ENCODE measurements at places on chromosomes 2 and 18.

GRCh38 chr2:184597571-184597991 is 748 bp upstream of the ZNF804A start:
- peak; percentile 63 for DNase-seq

GRCh38 chr2:150110548-150110947 is 376.9 kb downstream of the RND3 start:
- DNase-seq = no peak

GRCh38 chr2:73893764-73894474 is 1.1 kb downstream of the ACTG2 start:
- no peak for DNase-seq

GRCh38 chr2:121319941-121320340 is 34.9 kb upstream of the TFCP2L1 start:
- no peak for DNase-seq

DNA sequence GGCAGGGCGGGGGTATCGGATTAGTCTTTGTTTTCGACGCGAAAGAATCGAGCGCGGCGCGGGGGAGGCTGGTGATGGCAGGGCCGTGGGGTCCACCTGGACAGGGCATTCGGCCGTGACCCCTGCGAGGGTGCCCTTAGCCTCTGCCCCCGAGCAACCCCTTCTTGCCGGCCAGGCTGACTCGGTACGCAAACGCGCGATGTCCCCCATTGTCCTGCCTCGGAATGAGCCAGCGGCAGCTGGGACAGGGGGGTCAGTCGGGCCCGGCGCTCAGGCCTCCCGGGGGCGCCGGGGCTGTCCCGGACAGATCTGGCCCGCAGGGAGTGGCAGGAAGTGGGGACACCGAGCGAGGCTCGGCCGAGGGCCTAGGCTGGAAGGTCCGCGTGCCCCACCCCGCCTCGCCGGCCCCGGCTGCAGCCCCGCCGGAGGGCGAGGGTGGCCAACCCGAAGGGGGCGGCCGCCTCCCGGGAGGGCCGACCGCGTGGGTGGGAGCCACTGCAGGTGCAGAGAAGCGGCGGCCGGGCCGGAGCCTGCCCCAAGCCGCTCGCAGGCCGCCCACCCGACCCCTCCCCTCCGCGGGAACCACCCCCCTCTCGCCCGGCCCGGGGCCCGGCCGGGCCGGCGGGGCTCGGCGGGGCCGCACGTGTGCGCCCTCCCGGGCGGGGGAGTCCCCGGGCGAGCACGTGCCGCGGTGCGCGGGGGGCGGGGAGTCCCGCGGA is at the start of gene TET3:
Gene TET3 (plus strand): TSS at position 708 of the 719 bp plus-strand sequence. CDS start 1,494 bp downstream, outside the sequence.
- DNase-seq = no peak

- DNase-seq = no peak
These were observed 119.0 kb downstream of the RPIA start for GRCh38 chr2:88810488-88810887.

GRCh38 chr2:43622931-43623451 is 14.1 kb upstream of the PLEKHH2 start:
- no peak for DNase-seq

DNA sequence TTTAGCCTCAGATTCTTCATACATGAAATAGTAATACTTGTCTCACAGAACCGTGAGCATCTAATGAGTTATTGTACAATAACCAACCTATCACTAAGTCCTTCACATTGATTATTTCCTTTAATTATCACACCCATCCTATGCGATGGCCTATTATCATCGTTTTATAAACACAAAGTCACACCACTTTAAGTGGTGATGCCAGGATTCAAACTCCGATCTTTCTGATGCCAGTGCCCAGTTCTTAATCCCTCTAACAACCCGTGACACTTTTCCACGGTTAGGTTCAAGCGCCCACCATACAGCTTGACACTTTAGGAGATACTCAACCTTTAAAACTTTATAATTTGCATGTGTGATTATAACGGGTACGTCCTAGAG is 523 bp upstream of the ALMS1 start:
- DNase-seq = no peak

DNA sequence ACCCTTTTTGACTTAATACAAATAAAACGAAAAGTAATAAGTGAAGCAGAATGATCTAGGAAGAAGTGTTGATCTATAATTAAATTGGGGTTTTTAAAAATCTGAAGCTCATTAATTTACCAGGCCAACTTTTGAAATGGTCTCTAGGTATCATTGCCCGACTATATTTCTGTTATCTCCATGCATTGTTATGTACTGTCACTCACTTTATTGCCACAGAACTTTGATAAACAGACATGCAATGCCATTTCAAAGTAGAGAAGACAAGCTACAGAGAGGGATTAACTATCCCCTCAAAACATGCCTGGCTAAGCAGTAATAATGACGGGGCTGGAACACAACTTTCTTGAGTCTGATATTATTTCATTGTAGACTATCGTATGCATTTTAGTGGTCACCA is 147.6 kb upstream of the ITGA4 start:
- DNase-seq = no peak

- DNase-seq = no peak
These were observed 96.6 kb upstream of the NOSTRIN start for GRCh38 chr2:168705534-168706470.

GRCh38 chr2:200306196-200306930 is at the start of gene SPATS2L:
TSS of gene SPATS2L (plus strand) at chr2:200306693. CDS start at chr2:200389245, 82,552 bp downstream.
- peak; percentile 30 for DNase-seq

DNA sequence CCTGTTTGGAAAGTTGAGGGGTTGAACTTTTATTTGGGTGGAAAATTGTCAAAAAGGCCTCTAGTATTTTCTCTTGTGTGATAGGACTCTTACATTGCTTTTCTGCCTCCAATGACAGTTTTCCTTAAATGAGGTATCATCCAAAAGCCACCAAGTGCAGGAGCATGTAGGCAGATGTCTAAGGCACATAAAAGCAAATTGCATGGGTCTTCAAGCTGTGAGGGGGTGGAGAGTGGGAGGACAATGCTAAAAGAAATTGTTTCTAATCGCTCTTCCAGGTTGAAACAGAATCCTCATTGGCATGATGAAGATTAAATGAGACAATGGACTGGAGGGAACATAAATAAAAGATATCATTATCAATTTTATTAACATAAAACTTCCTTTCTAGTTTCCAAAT is 6.8 kb downstream of the TACR1 start:
- no peak for DNase-seq

DNA sequence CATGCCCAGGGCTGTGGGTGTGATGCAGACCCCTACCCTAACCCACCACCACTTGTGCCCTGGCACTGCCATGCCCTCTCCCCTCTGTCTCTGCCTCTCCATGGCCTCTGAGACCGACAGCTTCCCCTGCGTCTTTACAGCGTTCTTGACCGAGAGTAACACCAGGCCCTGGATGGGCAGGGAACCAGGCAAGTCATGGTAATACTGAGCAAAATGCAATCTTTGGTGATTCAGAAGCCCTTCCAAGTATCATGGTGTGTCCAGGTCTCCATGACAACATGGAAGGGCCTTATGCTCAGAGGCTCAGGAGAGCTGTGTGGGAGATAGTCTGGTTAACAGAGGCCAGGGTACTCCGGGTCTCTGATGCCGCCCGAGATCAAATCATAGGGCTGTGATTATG is 176.1 kb downstream of the KLHL29 start:
- DNase-seq = no peak

GRCh38 chr2:239540174-239540573 is 139.4 kb upstream of the HDAC4 start:
- no peak for DNase-seq

GRCh38 chr2:236370847-236371409 is 106.7 kb upstream of the ASB18 start:
- no peak for DNase-seq

GRCh38 chr2:175871331-175872004 is 130.6 kb downstream of the LNPK start:
- no peak for DNase-seq

DNA sequence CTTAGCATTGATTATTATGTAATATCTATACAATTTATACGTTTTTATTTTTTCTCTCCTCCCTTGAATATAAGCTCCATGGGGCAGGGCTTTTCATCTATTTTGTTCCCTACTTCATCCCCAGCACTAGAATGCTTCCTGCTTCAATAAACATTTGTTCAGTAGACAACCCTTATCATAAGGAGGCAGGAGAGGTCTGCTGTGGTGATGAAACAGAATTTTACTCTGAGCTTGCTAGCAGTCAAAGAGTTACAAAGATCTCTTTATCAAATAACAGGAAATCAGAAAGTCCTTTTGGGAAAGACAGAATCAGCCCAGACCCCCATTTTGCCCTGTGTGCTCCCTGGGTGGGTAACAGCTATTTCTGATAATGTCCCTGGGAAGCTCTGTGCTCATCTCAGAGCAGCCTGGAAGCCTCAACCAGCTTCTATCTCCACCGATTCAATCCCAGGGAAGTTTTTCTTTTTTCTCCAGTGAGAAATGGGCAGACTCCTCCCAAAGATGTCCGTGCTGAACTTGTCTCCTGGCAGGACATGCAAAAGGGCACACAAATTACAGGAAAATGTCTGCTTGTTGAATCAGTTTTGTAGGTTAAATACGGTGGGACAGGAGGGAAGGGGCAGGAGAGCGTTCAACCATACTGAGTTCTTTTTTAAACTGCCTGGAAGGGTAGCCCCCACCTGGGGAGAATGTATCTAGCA is 84.7 kb upstream of the PKDCC start:
- DNase-seq = no peak

- no peak for DNase-seq
These were observed 232.5 kb downstream of the PTGR3 start for GRCh38 chr18:74976331-74976909.

GRCh38 chr2:241507430-241508239 is 749 bp downstream of the STK25 start:
- DNase-seq = no peak

GRCh38 chr18:48023334-48024008 is 93.0 kb upstream of the SMAD2 start:
- DNase-seq = no peak

DNA sequence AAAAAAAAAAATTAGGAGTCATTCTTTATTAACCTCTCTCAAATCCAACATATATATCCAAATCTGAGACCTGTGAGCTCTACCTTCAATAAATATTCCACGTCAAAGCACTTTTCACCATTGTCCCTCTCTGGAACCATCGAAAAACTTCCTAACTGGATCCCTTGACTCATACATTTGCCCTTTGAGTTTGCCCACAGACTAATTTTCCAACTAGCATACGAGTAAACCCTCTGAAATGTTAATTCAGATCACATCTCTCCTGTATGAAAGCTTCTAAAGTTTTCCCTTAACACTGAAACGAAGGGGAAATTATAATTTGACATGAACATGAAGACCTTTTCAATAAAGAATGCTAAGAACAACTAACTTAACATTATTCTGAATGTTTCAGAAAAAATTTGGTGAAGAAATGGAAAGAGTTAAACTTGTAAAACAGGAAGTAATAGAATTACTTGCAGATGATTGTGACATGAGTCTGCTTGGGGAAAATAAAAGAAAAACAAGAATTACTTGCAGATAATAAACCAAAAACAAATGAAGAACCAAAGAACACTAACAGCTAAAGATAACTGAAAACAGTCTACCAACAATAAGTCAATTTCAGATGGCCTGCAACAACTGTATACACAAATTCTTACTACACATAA is 110.6 kb downstream of the C2orf74 start:
- no peak for DNase-seq

- no peak for DNase-seq
These were observed 347.9 kb upstream of the HS6ST1 start for GRCh38 chr2:128666596-128666995.

GRCh38 chr2:71798266-71799012 is 345.1 kb downstream of the DYSF start:
- DNase-seq = no peak

DNA sequence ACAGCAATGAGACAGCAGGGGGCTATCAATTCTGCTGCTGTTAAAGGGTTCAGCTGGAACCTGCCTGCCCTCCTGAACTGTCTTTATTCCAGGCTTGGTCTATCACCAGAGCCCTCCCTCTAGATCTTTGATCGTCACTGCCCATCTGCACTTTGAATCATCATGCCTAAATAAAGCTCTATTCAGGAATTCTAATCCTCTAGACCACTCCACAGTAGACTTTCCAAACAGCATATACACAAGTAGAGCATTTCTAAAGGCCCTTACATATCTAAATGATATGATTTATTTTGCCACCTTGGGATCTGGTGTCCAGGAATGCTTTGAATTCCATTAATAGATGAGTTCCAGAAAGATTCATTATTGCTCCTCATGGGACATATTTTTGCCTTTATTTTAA is 542.1 kb upstream of the SYT4 start:
- DNase-seq = no peak

- DNase-seq = no peak
These were observed 207.0 kb upstream of the VWC2L start for GRCh38 chr2:214203744-214204289.

GRCh38 chr2:45905632-45905958 is 254.1 kb downstream of the PRKCE start:
- DNase-seq = no peak

All from anterior cingulate cortex (tissue), 58 donors.